ENCODE measurements at places on chromosomes 6 and 20.

GRCh38 chr20:381581-382290 is 1.2 kb downstream of the TRIB3 start:
- ATAC-seq = peak; percentile 77

GRCh38 chr6:24919056-24919892 is 16.5 kb downstream of the RIPOR2 start:
- no peak for ATAC-seq

GRCh38 chr6:11710311-11710761 is 68.3 kb downstream of the ADTRP start:
- no peak for ATAC-seq

GRCh38 chr6:82607998-82608725 is 244.5 kb downstream of the TPBG start:
- no peak for ATAC-seq

DNA sequence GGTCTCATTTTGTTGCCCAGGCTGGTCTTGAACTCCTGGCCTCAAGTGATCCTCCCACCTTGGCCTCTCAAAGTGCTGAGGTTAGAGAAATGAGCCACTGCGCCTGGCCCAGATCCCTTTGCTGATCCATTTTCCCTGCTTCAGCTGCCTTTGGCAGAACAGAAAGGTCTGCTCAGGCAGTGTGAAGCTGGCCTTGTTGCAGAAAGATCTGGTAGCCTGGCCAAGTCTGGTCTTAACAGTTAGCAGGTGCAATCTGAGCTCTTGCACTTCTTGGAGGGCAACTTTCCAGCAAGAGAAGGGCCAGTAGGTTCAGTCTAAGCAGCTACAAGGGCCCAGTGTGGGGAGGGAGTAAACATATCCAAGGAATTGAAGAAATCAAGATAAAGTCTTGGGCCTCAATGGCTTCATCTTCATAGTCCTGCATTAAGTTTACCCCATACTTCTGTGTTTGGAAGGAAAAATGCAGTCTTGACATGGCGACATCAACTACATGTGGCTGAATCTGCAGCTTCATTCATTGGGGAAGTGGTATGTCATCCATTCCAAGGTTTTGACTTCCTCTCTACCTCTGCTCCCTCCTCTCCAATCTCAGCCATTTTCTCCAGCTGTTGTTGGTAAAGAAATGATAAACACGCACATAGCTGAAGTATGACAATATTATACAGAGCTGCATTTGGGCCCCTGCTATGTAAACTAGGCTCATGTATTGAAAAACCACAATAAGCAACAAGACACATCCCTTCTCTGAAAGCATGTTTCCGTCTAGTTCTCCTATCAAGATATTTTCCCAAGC is 39.0 kb upstream of the NEDD9 start:
- peak; percentile 70 for ATAC-seq

GRCh38 chr6:37033255-37033654 is 27.8 kb downstream of the FGD2 start:
- no peak for ATAC-seq

DNA sequence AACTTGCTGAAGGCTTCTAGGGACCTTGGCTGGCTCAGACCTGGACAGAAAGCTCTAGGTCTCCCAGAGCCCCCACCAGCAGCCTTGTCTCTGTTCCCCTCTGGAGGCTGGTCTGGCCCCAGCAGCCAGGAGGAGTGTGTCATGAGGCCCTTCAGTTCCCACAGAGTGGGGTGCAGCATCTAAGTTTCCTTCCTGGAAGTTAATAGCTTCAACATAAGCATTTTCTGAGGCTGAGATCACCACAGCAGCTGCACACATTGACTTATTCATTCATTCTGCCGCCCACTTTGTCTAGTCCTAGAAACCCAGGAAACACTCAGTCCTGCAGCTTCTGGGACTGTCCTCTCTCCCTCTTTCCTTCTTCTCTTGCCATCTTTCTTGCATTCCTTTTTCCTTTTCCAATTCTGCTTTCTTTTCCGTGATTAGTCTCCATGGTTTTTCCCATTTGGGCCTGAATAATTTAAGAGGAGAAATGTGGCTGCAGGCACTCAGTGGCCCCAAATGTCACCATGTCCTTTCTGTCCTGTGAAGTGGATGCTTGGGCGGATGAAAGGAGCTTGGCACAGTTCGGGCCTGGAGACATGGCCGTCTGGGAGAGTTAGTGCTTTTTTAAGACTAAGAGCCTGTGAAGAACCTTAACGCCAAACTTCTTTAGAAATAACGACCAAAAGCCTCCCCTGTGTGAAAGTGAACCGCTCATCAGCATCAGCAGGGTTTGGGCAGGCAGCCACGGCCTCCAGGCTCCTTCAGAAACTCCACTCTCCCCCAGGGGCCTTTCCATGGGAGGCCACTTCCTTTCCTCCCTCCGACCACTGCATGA is 31.0 kb upstream of the PCMTD2 start:
- no peak for ATAC-seq

GRCh38 chr20:14336686-14337085 is 726 bp downstream of the FLRT3 start:
- ATAC-seq = no peak

DNA sequence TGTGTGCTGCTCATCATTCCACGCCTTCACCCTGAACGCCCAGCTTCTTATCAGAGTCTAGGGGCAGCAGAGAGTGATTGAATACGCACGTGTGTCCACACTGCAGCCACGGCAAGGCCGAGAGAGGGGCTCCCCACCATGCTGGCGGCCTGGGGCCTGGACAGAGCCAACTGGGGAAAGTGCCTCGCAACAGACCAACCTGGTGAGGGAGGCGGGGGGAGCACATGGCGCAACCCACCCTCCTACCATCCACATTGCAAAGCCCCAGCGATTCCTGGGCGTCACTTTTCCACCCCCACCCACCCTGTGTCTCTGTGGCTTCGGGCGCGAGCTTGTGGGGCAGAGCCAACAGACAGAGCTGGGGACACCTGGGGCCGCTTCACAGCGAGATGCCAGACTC is 66.4 kb upstream of the DUSP22 start:
- no peak for ATAC-seq

GRCh38 chr20:15059438-15059837 is 722.0 kb upstream of the FLRT3 start:
- ATAC-seq = no peak

GRCh38 chr6:108169464-108170331 is 3.9 kb downstream of the NR2E1 start:
- ATAC-seq = no peak

GRCh38 chr6:135179920-135180541 is 1.1 kb upstream of the MYB start:
- ATAC-seq = no peak

DNA sequence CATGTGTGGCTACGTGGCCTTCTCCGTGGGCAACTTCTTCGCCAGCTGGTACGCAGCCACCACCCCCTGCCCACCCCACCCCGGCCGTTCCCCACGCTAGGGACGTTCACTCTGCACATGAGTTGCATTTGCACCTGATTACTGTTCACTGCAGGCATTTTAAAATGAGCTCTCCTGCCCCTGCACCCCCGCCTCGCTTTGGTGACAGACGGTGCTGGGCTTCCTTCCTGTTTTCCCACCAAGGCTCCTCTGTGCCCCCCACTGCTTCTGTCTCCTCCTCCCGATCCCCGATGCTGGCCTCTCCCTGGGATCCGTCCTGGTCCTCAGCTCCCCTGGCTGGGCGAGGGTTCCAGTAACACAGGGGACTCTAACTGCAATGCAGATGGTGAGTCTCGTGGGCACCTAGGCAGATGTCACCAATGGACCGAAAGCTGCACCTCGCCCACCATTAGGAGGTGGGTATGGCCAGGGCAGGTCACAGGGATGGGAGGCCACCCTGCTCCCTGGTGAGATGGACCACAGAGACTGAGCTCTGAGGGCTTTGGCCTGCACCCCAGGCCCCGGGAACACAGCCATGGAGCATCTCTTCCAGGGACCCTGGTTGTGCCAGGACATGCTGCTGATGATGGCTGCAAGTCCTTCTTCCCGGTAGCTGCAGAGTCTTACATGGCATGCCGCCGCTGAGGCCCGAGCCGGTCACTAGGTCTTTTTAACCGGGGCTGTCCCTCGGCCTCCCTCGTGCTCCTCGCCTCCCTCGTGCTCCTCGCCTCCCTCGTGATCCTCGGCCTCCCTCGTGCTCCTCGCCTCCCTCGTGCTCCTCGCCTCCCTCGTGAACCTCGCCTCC is 3.8 kb downstream of the UNC93A start:
- no peak for ATAC-seq

DNA sequence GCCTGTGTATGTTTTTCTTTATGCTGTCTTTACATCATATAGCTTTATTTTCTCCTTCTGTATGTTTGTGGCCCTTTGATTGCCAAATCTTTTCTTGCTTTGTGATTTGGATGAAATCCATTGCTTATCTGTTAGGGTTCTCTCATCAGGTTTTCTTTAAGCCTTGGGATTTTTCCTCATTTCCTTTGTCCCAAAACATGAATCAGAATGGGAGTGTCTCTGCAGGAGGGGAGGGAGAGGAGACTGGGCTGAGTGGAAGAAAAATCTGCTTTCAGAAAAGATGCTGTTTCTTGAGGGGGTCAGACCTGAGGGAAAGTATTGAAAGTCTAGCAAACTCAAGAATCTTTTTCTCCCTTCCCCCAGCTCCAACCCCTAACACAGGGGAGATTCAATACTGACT is 758.0 kb upstream of the MMS22L start:
- ATAC-seq = no peak

DNA sequence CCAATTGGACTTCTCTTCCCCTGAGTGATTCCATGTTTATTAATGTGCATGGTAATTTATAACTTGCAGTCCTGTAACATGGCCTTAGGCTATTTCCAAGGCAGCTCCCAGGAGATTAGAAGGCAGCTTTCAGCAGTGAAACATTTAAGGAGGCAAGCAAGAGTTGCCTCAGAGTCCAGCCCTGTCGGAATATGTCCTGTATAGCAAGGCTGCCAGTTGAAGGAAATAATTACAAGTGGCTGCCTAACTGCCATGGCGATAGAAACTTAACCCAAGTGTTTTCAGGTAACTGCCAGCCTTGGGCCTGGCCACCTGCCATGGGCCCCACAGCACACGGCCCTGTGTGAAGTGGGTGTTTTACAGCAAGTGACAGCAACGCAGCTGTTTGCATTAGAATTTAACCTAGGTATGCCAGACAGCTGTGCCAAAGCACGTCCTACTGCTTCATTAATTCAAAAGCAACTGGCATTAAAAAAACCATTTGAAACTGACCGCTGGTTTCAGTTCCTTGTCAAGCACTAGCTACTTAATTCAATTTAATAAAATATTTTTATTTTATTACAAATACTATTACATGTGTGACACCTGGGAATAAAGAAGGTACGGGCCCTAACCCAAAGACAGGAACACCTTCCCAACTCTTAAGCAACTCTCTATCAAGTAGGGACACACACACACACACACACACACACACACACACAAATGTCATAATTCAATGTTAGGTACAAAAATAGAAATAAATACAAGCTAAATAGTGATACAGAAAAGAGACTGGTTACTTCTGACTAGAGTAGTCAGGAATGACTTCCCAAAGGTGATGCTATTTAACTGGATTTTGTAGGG is 151.8 kb upstream of the HEY2 start:
- ATAC-seq = peak; percentile 17

DNA sequence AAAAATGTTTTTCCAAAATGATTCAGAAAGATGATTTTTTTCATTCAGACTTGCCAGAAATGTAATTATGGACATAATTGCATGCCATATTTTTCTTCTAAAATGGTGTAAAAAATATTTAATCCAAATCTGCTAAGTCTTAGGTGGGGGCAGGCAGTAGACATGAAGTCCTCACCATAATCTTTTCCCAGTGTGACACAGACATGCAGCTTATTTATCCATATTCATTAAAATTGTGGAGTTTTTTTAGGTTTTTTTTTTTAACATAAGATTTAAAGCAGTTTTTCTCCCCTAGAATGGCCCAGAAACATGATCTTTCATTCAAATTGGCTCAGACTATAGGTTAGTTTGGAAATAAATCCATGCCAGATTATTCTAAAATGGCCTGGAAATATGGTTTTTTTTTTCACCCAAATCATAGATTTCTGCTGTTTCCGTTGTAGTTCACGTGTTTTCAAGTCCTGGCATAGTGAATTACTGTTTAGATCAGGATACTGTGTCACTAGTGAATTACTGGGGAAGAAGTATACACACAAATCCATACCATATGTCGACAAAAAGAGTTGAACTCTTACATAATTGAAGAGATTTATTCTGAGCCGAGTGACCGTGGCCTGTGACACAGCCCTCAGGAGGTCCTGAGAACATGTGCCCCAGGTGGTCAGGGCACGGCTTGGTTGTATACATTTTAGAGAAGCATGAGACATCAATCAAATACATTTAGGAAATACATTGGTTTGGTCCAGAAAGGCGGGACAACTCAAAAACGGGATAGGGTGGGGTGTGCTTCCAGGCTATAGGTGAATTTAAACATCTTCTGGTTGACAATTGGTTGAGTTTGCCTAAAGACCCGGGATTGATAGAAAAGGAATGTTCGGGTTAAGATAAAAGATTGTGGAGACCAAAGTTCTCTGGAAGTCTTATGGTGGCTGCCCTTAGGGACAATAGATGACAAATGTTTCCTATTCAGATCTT is 33.9 kb downstream of the ZNF133 start:
- no peak for ATAC-seq

DNA sequence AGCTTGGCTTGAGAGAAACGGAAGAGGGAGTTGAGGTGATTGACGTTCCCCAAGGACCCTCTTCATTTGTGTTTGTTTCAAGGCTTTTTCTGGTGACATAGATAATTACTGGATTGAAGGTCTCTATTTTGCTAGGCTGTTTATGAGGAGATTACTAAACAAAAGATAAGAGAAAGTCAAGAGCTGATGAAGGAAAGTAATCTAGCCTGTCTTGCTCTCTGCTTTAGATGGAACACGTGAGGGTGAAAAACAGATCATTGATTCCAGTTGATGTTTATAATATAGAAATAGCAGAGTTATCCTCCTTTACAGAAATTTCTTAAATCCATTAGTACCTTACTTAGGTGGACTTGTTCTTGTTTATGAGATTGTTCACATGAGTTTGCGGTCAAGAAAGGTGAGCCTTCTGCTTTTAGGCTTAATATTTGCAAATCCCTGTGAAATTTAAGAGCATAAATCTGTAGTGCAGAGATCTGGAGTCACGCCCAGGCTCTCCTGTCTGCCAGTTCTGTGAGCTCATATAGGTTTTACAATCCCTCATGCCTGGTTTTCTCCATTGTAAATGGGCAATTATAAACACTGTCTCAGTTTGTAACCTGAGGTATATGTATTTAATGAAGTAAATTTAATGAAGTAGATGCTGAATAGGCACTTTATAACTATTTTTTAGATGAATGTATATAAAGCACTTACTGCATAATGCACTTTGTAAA is 272.8 kb downstream of the NKAIN2 start:
- no peak for ATAC-seq

- ATAC-seq = no peak
Measured at GRCh38 chr6:169996378-169997051, 245.1 kb downstream of the ERMARD start.

DNA sequence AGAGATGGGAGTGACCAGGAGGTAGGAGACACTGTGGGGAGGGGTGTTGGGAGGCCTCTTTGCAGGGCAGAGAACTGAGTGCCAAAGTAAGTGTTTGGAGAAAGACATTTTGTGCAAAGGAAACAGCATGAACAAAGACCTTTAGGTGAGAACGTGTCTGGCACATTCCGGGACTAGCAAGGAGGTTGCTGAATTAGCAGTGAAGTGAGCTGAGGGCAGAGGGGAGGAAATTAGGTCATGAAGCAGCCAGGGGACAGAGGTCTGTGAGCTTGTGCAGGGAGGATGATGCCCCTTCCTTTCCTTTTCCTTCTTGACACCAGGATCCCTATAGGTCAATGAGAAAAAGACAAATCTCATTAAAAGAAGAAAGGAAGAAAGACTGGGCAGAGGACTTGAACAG is 21.4 kb upstream of the AHCY start:
- ATAC-seq = no peak

Measured in gastroesophageal sphincter (tissue), 4 donors.